ENCODE measurements at places on chromosomes 1 and 21. TPM values are rescaled to one million over a fixed set of nuclear protein-coding genes. Genes with fewer than 3 reads are reported as not detected.

GRCh38 chr1:20429296-20429695 is 56.7 kb downstream of the CAMK2N1 start:
- no peak for DNase-seq

DNA sequence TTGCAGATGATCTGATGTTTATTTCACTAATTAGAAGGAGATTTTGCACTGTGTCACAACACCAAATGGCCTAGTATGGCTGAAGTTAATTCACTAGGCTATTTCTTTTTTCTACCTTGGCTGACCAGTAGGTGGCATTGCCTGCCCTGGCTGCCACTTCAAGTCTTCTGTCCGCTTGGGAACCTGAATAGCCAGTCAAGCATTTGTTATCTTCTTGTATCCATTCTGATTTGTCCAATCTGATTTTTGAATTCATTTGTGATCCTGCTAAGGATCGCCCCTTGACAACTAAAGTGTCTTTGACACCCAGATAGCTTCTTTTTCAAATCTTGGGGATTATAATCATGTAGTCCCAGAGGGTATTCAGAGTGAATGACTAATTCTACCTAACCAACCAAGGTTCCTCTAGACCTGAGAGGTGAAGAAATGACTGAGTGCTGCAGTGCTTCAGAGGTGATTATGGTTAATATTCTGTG is 99.4 kb downstream of the GIPC2 start:
- DNase-seq, result peak; percentile 78

GRCh38 chr1:25651036-25651640 is 34.5 kb downstream of the MAN1C1 start:
- DNase-seq, result no peak

GRCh38 chr1:10891091-10891490 is 94.6 kb upstream of the CASZ1 start:
- no peak for DNase-seq

- no peak for DNase-seq
These were observed 70.1 kb downstream of the MTR start for GRCh38 chr1:236864996-236865817.

GRCh38 chr1:49346767-49347349 is 570.2 kb upstream of the BEND5 start:
- DNase-seq, result no peak

- peak; percentile 96 for DNase-seq
These were observed 32.2 kb upstream of the EPB41 start for GRCh38 chr1:28882009-28882628.

DNA sequence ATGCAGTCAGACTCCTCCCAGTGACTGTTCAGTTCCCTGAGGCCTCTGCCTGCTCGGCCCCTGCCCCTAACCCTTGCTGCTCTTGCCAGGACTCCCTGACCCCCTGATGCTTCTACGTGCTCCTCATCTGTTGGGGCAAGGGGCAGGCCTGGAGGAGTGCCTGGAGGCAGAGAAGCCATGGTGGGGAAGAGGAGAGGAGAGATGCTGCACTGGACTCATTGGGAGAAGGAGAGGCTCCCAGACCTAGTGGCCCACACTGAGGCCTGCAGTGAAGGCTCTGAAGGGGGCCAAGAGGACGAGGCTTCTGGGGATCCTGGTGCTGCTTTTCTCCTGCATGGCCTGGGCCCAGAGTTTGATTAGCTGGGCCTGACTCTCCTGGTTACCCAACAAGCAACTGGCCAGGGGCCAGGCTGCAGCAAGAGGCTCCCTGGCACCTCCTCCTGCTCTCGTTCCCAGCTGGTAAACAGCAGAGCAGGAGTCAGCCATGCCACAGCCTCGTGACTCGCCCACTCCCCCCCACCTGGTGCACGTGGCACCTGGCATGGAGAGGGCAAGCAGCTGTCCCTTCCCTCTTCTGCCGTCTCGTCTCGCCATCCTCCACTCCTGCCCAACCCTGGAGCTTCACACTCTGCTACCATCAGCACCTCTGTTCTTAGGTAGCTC is 847 bp upstream of the RORC start:
- no peak for DNase-seq

DNA sequence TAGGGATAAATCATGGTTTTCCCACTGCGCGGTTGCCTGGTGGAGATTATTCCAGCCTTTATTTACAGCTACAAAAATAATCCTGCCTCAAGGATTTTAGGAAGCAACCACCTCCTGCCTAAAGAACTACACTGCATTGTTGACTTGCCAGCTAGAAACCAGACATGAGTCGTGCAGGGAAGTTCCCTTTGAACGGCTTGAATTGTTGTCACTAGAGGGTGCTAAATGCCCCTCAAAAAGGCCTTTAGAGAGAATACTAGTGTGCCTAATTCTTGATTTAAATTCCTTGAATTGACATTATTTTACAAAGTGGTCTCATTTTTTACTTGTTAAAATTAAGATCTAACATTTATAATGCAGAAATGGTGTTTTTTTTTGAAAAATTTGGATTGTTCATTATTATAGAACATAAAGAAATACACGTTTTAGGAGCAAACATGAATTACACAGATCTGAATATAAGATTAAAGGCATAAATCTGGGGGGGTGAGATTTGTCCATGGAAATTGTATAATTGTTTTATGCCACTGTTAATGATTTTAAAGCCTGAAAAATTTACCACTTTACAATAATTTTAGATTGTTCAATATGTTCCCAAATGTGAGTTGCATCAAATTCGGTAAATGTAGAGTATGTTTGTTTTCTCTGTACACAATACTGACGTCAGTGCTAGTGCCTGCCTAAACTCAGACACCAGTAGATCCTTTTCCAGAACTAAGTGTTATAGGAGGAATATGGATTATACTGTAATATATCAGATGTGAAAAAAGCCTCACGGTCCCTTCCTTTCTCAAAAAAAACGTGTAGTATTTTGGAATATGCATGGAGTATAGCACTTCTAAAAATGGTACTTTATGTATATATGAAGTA is 7.6 kb upstream of the ERG start:
- DNase-seq, result peak; percentile 68

DNA sequence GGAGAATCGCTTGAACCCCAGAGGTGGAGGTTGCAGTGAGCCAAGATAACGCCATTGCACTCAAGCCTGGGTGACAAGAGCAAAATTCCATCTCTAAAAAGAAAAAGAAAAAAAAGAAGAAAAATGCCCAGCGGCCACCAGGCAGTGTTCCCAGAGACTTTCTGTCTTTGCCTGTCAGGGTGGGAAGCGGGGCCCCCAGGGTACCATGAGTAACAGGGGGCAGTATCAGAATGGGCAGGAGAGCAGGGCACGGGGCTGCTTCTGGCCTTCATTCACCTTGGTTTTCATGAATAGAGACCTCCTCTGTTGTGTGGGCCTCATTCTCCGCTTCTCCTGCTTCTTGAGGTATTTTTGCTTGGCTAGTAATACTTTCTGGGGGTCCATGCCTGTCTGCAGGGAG is 20.4 kb downstream of the SLC26A9 start:
- DNase-seq, result no peak

GRCh38 chr1:209556162-209556690 is 27.3 kb upstream of the CAMK1G start:
- no peak for DNase-seq

- no peak for DNase-seq
These were observed 258.3 kb upstream of the SGIP1 start for GRCh38 chr1:66275601-66276023.

- DNase-seq, result no peak
These were observed 58.0 kb downstream of the CLIC6 start for GRCh38 chr21:34726627-34727337.

DNA sequence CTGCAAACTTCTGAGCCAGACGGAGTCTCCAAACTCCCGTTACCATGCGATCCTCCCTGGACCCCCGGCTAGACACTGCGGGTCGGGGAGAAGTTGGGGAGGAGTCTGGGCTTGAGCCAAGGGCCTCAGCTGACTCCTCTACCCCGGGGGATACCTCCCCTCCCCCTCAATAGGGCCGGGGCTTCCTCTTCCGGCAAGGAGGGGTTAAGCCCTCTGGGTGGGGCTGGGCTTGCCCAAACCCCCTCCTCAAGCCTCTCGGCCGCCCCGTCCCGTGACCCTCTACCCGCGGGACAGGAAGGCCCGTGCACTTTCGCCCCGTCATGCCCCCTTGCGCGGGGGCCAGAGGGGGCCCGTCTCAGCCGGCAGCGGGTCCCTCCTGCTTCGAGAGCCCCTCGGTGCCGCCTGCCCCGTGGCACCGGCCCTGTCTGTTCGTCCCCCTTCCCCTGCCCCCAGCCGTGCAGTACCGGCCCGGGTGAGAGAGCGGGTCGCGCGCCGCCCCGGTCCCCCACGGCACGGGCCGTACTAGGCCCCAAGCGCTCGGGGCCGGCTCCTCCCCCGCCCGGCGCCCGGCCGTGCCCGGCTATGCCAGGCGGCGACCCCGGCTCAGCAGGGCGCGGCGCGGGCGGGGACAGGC is 652 bp downstream of the ARL8A start:
- DNase-seq, result peak; percentile 54

GRCh38 chr1:8043621-8044020 is 17.5 kb upstream of the ERRFI1 start:
- DNase-seq, result no peak

GRCh38 chr21:24110846-24111245 is 1496.4 kb downstream of the MRPL39 start:
- no peak for DNase-seq

DNA sequence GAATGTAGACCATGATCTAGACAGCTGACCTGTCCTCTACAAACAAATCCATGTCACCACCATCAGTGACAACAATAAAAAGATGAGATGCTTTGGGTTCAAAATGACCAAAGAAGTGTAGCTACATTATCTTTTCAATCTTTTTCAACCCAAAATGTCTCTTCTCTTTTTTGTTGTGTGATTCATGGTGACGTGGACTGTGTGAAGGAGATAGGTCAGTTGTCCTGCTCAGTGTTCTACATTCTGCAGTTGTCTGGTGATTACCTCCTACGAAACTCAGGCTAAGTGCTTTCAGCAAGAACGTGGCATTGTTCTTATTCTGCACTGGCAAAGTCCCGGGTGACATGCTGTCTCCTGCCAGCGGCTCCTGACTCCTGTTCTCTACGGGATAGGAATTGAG is 73.1 kb downstream of the PRKAB2 start:
- DNase-seq, result no peak

DNA sequence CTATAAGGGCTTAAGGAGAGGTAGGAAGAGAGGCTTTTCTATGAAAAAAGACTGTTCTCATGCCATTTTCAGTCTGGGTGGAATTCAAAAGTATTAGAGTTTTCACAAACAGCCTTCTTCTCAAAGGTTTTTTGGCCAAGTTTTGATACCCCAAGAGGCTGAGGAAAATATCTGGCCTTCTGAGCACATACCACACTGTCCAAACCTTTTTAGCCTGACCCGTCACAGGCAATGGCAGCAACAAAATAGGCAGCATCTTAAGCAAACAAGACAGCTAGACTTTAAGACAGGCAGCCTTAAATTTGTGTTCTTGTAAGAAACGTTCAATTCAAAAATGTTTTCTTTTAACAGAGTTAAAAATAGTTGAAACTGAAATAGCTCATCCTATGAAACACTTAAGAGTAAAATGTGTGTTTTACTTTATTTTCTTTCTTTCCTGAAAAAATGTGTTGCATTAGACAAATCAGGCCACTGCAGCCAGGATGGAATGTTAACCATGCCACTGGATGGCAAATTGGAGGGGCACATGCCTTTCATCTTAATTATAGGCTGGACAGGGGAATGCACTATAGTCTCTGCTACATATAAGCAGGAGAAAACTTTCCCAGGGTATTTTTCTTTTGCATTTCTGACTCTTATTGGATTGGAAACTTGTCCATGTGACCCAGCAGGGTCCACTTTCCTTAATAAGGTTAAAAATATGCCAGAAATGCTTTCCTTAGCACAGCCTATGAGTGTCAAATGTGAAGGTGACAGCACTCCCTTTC is 315.0 kb downstream of the TGFB2 start:
- DNase-seq, result no peak

- no peak for DNase-seq
These were observed 608.5 kb downstream of the SMYD3 start for GRCh38 chr1:245898581-245898980.

DNA sequence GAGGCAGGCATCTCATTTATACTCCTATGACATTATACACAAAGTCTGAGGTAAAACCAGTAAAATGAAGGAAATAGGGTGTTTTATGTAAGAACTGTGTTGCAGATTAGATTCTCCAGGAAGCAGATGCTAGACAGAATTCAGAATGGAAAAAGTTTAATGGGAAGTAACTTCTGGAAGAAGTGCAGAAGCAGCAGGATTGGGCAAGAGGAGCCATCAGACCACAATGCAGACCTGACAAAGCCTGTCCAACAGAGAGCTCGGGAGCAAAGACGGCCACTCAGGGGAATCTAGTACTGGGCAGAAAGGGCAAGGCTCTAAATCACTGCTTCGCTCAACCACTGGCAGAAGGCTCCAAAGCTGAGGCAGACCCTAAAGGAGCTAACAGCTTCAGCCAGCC is 33.7 kb downstream of the FBXO42 start:
- no peak for DNase-seq

- DNase-seq, result no peak
These were observed 535.8 kb upstream of the DAB1 start for GRCh38 chr1:57959531-57960241.

- no peak for DNase-seq
These were observed 41.6 kb upstream of the LRRC3 start for GRCh38 chr21:44413566-44414290.

The SPRR5 gene
- not detected for total RNA-seq

The HCN3 gene
- 12.2 TPM for total RNA-seq

The KRTAP10-9 gene
- not detected for total RNA-seq

The MFN2 gene
- total RNA-seq, result 157 TPM

The PDC gene
- not detected for total RNA-seq

The S100A14 gene
- total RNA-seq, result not detected

The NKAIN1 gene
- total RNA-seq, result 1.4 TPM

The DMBX1 gene
- 1.4 TPM for total RNA-seq

The SLFNL1 gene
- 0.39 TPM for total RNA-seq

Measured in A673 (cell line).